ENCODE measurements at places on chromosomes 4 and X. TPM values are rescaled to one million over a fixed set of nuclear protein-coding genes. Genes with fewer than 3 reads are reported as not detected.
A peak's percentile ranks its signal among the peaks of the same experiment; 100 is the strongest.

The HSD17B10 gene
- 113 TPM for total RNA-seq

The P2RY8 gene
- total RNA-seq, result not detected

The SCOC gene
- 74.4 TPM for total RNA-seq

The CTAG1A gene
- total RNA-seq, result not detected

The NDUFA1 gene
- total RNA-seq, result 131 TPM

The SPANXC gene
- total RNA-seq, result not detected

- DNase-seq, result no peak
These were observed 227.1 kb upstream of the FTHL17 start for GRCh38 chrX:31298916-31299315.

GRCh38 chrX:57286507-57287251 lies at the start of gene FAAH2:
Gene FAAH2, plus strand, starts transcription at chrX:57286706. Its CDS starts 120 bp downstream, at chrX:57286826.
- DNase-seq, result peak; percentile 73

DNA sequence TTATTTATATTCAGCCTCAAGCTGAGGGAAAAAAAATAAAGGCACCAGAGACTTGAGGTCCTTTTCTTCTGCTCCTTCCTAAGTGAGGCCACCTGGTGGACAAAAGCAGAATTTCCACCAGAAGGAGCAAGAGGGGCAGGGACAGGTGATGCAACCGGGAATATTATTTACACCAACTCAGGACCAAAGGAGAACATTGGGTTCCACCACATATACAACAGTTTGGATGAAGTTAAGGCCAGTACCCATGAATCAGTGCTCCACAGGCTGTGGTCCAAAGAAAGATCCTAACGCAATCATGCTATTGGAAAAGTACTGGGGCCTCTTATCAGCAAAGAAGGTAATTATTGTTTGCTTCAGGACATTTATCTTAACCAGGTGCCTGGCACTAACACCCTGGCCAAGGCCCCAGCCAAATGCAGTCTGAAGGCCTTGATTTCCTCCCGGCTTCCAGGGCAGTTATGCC lies 57.4 kb downstream of the TSC22D3 start:
- DNase-seq, result no peak

- DNase-seq, result no peak
These were observed 38.5 kb downstream of the MAGEB5 start for GRCh38 chrX:26254436-26254835.

GRCh38 chr4:151195801-151196200 lies 81.2 kb upstream of the PRSS48 start:
- DNase-seq, result peak; percentile 93

- DNase-seq, result no peak
These were observed 64.8 kb upstream of the NR0B1 start for GRCh38 chrX:30373951-30374350.

DNA sequence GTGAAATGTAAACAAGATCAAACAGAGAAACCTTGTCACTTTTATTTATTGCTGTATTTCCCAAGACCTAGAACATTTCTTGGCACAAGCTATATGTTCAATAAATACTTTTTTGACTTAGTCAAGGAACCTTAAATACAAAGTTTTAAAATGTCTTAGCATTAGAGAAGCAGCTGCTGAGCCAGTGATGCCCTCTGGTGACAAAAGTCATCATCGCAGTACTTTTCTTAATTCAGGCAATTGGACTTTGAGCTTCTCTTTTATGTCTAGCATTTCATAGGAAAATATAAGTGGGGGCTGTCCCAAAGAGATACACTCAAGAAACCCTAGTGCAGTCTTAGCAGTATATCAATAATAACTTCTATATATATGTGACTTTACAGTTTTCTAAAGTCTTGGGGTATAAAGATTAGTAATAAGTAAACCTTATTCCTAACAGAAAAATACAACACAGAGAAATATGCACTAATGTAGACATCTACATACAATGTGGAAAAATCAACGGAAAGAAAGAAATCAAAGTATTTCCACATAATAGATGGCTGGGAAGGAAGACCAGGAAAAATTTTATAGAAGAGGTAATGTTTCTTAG lies 118.4 kb downstream of the DTHD1 start:
- no peak for DNase-seq

- no peak for DNase-seq
These were observed 50.0 kb downstream of the WFS1 start for GRCh38 chr4:6319530-6320150.

DNA sequence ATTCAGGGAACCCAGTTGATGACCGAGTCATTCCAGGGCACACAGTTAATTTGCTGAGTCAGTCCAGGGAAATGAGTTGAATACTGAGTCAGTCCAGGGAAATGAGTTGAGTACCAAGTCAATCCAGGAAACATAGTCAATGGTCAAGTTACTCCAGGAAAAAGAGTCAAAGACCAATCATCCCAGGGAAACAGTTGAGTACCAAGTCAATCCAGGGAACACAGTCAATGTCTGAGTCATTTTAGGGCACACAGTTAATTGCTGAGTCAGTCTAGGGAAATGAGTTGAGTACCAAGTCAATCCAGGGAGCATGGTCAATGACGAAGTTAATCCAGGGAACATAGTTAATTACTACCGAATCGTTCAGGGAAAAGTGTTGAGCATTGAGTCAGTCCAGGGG lies 754.4 kb downstream of the NLGN4X start:
- peak; percentile 0 for DNase-seq

All from foreskin keratinocyte (primary cell).